ENCODE measurements at places on chromosomes 13 and 19. TPM values are rescaled to one million over a fixed set of nuclear protein-coding genes. Genes with fewer than 3 reads are reported as not detected.
A peak's percentile ranks its signal among the peaks of the same experiment; 100 is the strongest.

GRCh38 chr13:49351871-49352270 is 92.0 kb downstream of the CAB39L start:
- DNase-seq = no peak

GRCh38 chr19:3609779-3610719 is 3.4 kb upstream of the TBXA2R start:
- no peak for DNase-seq

GRCh38 chr19:38692458-38693379 is 45.3 kb downstream of the ACTN4 start:
- no peak for DNase-seq

GRCh38 chr19:1383312-1384084 is at the start of gene NDUFS7:
NDUFS7 (plus strand) TSS chr19:1383907; CDS start chr19:1383927, 20 bp downstream.
- no peak for DNase-seq

DNA sequence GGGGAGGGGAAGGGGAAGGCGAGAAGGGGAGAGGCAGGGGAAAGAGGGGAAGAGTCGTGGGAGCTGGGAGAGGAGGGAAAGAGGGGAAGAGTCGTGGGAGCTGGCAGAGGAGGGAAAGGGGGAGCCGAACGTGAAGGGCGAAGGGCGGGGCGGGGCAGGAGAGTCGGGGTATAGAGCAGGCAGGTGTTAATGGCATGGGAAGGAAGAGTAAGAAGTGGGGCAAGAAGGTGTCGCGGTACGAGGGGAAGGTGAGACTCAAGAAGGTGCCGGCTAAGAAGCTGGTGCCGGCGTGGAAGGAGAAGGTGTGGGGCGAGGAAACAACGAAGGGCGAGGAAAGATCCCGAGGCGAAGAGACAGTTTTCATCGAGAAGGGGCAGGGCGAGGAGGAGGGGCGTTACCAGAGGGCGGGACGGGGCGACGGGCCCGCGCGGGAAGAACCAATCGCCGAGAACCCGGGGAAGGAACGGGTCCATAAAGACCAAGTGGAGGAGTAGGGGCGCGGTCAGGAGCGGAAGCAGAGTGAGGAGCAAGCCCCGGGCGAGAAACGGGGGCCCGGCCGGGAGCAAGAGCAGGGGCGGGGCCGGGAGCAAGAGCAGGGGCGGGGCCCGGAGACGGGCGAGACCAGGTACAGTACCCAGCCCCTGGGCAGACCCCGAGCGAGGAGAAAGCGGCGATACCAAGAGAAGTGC is 463 bp downstream of the CATSPERG start:
- peak; percentile 73 for DNase-seq

GRCh38 chr19:39679791-39680168 is 24.1 kb downstream of the LGALS16 start:
- no peak for DNase-seq

DNA sequence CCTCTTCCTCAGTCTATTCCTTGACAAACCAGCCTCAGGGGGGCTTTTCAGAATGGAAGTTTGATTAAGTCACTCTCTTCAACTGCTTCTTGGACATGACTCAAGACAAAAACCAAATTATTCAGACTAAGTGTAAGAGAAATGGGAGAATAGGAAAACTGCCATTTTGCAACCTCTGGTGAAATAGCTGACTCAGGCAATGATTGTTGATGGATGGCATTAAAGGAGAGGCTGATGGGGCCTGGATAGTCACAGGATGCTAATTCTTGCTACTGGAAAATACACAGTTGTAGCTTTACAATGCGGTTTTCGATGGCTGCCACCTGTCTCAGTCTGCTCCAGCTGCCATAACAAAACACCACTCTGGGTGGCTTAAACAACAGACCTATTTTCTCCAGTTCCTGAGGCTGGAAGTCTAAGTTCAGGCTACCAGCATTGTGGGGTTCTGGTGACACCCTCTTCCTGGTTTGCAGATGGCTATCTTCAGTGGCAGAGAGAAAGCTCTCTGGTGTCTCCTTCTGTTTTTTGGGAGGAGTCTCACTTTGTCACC is 6.1 kb downstream of the NOSIP start:
- no peak for DNase-seq

GRCh38 chr19:10070730-10071446 is 15.2 kb upstream of the SHFL start:
- no peak for DNase-seq

Gene MADCAM1
- total RNA-seq = 0.46 TPM
